NCI-H1092 (cell line): ENCODE measurements at places on chromosomes 4 and X.

DNA sequence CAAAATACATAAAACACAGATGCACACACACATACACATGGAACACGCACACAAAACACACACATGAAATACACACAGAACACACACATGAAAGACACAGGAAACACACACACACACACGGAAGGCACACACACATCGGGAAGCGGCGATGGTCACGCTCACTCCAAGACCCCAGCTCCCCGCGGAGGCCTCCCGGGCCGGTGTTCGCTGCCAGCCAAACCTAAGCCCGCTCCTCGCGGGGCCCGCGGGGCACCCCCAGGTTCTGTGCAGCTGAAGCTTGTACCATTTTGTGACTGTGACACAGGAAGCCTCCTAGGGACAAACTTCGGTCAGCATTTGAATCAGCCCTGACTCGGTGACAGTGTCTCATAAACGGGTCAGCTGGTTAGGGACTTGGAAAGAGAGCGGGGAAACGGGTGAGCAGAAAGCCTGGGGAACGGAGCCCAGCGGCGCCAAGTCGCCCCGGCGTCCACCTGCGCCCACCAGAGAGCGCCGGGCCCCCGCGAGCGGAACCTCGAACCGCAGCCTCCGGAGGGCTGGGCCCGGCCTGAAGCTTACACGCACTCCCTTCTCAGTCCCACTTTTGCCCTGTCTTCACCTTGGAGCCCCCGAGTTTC is 32.1 kb downstream of the F11 start:
- no peak for DNase-seq

GRCh38 chr4:115165503-115165902 is 52.1 kb upstream of the NDST4 start:
- no peak for DNase-seq

GRCh38 chrX:25389266-25389665 is 373.5 kb upstream of the ARX start:
- no peak for DNase-seq

DNA sequence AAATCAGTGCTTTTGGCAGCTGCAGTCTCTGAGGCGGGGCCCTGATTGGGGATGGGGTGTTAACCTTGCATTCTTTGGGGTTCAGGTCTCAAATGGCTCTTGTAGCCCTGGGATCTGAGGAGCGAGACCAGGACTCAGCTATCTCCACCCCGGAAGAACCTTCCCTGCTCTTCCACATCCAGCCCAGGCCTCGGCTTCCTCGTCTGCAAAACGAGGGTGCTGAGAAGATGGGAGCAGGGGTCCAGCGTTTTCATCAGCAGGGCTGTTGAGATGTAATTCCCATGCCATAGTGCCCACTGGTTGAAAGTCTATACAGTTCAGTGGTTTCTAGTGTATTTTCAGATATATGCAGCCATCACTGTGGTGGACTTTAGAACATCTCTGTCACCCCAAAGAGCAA is 34.6 kb upstream of the WFS1 start:
- no peak for DNase-seq

DNA sequence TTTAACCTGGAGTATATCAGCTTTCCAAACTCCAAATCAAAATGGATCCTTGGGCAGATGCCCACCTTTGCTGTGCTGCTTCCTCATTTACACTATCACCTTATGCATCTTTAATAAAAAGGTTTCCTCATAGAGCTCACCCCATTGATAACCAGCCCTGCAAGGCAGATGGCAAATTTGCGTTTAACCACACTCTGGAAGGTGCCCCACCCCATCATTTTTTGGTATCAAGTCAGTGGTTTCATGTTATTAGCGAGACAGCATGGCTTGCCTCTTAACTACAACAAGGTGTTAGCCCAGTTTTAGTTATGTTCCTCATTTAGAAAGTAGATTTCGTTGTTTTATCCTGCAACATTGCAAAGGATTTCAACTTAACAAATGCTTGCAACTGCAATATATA is 214.0 kb upstream of the WDFY3 start:
- DNase-seq: no peak

- no peak for DNase-seq
Measured at GRCh38 chr4:74111990-74112389, 13.0 kb upstream of the CXCL2 start.

GRCh38 chr4:95290702-95291101 is 258.1 kb downstream of the UNC5C start:
- no peak for DNase-seq
